ENCODE measurements at places on chromosomes 2 and 18.

GRCh38 chr18:46482831-46483230, 174.2 kb downstream of the LOXHD1 start:
- H3K4me3 ChIP-seq: no peak overlapping the region
- ATAC-seq: no peak
- no peaks in the 10 kb centered on the region for H3K36me3 ChIP-seq

GRCh38 chr18:49519101-49519971, 32.3 kb upstream of the C18orf32 start:
- no peak for ATAC-seq
- no peak overlapping the region for H3K4me3 ChIP-seq
- no peak overlapping the region for H3K27ac ChIP-seq
- H3K36me3 ChIP-seq: no peaks in the 10 kb centered on the region
- no peaks in the 10 kb centered on the region for H3K4me1 ChIP-seq

GRCh38 chr2:241304039-241304670, 11.3 kb downstream of the HDLBP start:
- H3K27me3 ChIP-seq: no peaks in the 10 kb centered on the region
- peaks cover 33% of the 10 kb centered on the region for H3K4me1 ChIP-seq
- H3K27ac ChIP-seq: peak overlapping the region; percentile 8
- H3K4me3 ChIP-seq: no peak overlapping the region
- peaks cover 33% of the 10 kb centered on the region for H3K36me3 ChIP-seq
- ATAC-seq: no peak

GRCh38 chr2:47033102-47033880, 117.7 kb upstream of the MCFD2 start:
- no peak overlapping the region for H3K4me3 ChIP-seq
- H3K4me1 ChIP-seq: no peaks in the 10 kb centered on the region
- peaks cover 65% of the 10 kb centered on the region for H3K36me3 ChIP-seq
- ATAC-seq: no peak
- H3K27me3 ChIP-seq: no peaks in the 10 kb centered on the region

Data from activated T-helper 17 cell treated with anti-CD3 and anti-CD28 coated beads, Interleukin-2, amount 50 U/mL, for 72 hours (primary cell).